Activated T-cell treated with anti-CD3 and anti-CD28 coated beads for 24 hours (primary cell): ENCODE measurements at places on chromosomes 7 and 10.
A peak's percentile ranks its signal among the peaks of the same experiment; 100 is the strongest.

DNA sequence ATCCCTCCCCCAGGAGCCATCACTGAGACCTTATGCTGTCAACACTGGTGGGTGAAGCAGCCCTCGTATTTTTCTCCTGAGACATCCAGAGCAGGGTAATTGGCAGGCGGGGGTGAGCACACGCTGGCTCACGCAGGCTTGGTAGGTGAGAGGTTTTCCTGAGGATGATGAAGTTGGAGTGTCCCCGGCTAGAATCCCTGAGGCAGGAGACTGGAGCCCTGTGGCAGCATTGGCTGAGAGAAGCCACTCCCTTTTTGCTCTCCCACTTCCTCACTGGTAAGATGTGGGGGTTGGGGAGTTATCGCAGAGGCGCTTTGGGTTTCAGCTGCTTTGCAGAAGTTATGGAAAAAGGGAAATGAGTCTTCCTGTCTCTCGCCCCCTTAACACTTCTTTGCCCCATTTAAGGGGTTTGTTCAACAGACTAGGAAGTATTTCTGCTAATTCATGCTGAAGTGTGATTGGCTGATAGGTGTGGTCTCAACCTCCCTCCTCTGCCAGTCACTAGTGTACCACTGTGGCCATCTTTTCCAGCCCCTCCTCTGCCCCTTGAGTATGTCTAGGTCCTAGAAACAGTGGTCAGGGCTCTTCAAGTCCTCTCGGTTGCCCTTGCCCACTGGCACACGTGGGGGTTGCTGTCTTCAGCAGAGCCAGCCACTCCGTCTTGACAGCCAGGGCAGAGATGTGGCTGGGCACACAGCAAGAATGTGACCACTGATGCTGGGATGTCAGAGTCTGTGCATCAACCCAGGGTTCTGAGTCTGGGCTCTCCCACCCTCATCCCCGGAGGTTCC lies 5.7 kb downstream of the ARPC1B start:
- DNase-seq = peak; percentile 32

DNA sequence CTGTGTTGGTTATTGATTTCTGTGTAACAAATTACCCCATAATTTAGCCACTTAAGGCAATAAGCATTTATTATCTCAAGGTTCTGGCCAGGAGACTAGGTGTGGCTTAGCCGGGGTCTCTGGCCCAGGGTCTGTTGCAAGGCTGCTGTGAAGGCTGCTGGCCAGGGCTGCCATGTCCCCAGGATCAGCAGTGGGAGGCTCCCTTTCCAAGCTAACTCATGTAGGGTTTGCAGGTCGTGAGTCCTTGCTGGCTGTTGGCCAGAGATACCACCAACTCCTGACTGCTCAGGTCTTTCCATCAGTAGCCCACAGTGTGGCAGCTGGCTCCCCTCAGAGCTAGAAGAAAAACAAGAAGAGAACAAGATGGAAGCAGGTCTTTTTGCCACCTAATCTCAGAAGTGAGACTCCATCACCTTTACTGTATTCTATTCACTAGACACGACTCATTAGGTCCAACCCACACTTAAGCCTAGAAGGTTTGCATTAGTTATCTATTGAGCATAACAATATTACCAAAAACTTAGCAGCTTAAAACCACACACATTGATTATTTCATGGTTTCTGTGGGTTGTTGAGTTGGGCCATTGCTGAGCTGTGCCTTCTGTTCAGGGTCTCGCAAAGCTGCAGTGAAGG lies 185.6 kb downstream of the PFKFB3 start:
- no peak for DNase-seq

DNA sequence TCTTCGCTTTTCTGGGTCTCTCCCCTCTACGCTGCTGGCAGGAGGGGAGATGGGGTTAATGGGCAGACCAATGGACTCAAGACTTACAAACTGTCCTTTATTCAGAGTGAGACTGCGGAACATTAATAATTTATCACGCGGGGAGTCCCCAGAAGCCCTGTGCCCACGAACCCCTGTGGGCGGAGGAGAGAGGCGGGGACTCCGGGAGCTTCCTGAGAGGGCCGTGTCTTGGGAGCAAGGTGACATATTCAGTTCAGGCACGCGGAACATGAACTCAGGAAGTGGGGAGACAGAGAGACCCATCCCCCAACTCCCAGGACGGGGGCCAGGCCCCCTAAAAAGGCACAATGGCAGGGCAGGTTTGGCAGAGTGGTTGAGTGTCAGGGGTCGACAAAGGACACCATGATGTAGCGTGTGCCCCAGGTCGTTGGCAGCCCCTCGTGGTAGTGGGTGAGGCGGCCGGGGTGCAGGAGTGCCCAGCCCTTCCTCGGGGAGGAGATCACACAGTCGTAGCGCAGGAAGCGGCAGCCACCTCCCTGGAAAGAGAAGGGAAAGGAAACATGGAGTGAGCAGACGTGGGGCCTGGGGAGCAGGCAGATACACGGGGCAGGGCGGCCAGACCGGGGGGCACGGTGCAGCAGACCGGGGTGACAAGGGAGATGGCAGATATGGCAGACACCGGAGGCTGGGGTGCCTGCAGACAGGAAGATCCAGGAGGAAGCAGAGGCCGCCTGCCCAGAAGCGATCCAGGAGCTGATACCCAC lies 5.2 kb upstream of the MOGAT3 start:
- DNase-seq = no peak

- DNase-seq = no peak
These were observed 11.7 kb downstream of the NOBOX start for GRCh38 chr7:144391823-144392255.

DNA sequence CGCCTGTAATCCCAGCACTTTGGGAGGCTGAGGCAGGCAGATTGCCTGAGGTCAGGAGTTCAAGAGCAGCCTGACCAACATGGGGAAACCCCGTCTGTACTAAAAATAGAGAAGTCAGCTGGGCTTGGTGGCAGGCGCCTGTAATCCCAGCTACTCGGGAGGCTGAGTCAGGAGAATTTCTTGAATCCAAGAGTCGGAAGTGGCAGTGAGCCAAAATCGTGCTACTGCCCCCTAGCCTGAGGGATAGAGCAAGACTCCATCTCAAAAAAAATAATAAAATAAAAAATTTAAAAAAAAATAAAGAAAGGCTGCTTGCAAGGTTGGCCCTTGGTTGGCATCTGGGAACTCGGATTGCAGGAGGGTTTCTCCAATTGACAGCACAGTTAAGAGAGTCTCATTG lies 221.6 kb downstream of the DGKI start:
- no peak for DNase-seq

DNA sequence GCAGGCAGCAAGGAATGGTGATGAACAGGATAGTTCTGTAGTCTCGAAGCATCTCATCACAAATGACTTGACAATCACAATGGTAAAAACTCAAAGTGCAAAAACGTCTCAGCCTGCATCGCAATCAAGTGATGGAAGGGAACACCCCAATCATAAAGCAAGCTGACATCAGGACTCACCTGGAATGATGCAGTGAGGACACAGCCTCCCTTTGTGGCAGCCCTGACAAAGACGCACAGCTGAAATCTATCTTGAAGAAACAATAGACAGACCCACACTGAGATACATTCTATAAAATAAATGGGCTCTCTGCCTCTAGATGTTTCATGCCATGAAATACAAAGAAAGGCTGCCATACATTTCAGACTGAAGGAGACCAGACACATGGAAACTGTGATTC lies 748.0 kb upstream of the IGFBP3 start:
- no peak for DNase-seq

- no peak for DNase-seq
These were observed 184.3 kb upstream of the MBL2 start for GRCh38 chr10:52956861-52957260.

DNA sequence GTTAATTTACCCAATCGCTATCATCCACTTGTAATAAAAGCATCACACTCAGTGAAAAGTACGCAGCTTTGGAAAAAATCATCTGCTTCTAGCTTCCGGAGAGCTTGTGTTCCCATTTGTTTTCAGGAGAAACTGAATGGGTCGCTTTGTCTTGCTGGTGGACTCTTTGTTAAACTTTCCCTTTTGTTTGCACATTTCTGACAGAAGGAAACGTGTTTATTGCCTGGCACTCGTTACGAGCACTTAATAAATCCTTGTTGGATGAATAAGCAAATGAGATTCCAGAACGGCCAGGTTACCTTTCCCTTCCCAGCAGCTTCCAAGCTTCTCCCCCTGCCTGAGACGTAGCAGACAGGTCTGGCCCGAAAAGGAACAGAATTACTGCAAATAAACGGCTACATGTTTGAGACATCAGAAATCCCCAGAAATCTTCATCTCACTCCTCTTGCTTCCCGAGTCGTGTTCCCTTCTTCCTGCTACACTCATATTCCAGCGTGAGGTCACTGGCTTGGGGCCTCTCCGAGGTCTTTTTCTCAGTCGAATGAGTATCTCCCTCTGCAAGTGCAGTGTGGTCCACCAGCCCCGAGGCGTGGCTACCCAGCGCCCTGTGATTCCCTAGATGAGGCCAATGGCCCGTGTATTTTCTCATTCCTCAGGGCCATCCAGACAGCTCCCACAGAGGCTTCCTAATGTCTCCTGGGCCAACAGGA lies 167.2 kb downstream of the FRMD4A start:
- DNase-seq = no peak

- no peak for DNase-seq
These were observed 35.5 kb downstream of the POM121L12 start for GRCh38 chr7:53070883-53071282.

DNA sequence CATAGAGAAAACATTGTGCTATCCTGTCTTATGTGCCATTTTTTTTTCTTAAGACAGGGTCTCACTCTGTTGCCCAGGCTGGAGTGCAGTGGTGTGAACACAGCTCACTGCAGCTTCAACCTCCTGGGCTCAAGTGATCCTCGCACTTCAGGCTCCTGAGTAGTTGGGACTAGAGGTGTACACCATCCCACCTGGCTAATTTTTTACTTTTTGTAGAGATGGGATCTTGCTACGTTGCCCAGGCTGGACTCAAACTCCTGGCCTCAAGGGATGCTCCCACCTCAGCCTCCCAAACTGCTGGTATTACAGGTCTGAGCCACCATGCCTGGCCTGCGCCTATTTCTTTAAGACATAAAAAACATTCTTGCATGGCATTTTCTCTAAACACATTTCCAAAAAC lies 20.6 kb downstream of the LYZL1 start:
- DNase-seq = no peak

DNA sequence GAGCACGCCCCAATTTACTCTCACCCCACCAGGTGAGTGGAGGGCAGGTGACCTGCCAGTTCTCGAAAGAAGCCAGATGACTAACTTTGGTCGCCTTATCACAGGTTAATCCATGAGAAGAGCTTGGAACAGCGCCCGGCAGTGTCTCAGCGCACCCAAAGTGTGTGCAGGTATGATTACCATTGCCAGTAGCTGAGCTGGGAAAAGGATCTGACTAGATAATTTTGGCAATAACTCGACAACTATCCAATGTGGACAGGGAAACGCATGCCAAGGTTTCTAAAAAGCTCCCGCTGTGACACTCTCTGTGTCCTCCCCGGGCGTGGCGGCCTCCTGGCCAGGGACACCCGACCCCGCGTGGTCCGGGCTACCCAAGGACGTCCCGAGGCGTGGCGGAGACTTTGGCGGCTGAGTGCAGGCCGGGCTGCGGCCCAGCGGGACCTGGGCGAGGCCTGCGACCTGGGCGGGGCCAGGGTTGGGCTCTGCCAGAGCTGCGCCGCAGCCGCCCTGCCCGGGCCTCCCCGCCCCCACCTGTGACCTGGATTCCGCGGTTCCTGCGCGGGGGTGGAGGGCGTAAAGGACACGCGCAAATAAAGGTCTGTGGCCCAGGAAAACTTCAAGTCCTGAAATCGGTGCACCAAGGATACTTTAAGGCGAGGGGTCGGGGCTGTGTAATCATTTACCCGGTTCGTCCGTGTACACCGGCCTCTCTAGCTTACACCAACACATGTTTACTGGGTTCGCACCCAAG lies 13.7 kb upstream of the WAPL start:
- DNase-seq = no peak

GRCh38 chr7:44471850-44472249 lies 18.6 kb downstream of the NUDCD3 start:
- DNase-seq = no peak

DNA sequence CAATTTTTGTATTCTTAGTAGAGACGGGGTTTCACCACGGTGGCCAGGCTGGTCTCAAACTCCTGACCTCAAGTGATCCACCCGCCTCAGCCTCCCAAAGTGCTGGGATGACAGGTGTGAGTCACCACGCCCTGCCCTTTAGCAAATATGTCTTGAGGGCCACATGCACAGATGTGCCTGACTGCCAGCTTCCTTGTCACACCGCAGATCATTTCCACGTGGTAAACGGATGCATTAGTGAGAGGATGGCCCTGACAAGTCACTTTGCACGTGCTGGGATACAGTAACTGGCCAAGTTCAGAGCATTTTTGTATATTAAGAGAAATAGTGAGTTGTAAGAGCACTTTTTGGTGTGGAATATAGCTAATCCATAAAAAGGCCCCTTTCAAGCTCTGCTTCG lies 44.3 kb upstream of the FAM180A start:
- no peak for DNase-seq

DNA sequence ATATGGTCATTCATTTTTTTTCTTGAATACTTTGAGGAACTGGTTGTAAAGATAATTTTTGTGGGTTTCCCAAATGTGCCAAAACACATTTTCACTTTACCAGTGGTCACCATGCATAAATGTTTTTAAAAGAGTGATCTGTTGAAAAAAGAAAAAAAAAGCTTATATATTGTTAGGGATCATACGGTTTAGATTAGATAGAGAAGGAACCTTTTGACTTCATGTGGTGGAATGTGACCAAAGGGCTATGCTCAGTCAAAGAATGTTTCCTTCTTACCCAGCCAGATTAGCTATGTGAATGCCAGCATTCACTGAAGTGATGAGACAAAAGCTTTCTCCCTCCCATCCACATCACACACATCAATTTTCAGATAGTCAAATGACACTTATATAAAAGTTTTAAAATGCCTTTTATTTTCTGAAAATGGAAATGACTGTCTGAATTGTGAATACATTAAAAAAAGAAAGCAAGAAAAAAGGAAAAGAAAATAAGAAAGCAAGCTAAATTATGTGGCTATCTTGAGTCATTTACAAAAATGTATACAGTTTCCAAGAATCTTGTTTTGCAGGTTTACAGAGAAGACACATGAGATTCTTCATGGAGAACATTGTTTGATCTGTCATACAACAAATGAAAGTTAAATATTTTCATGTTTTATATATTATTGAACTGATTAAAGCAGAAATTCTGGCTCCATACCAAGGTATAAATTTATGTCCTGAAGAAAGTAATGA lies 8.6 kb upstream of the CPED1 start:
- DNase-seq = no peak

DNA sequence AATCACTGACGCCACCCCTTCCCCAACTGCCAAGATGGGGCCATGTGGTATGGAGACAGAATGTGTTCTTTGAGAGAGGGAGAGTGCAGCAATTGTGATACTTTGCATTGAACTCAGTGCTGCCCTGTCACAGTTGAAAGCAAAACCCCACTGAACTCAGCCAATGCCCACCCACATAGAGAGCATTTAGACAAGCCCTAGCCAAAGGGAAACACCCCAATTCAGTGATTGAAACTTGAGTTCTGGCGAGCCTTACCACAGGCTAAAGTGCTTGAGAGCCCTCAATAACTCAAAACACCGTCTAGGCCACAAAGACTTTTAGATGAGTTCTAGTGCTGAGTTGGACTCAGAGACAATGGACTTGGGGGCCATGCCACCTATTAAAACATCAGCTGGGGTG lies 751.9 kb upstream of the POT1 start:
- DNase-seq = no peak

- no peak for DNase-seq
These were observed 99.4 kb upstream of the EFCAB10 start for GRCh38 chr7:105680505-105681187.
